Lower lobe of right lung (tissue), 2 donors: ENCODE measurements at places on chromosomes 4 and X. TPM values are rescaled to one million over a fixed set of nuclear protein-coding genes. Genes with fewer than 3 reads are reported as not detected.

Gene CITED1
- total RNA-seq = 0.65 TPM

Gene GPR50
- not detected for total RNA-seq

Gene ZFP92
- total RNA-seq = 4.5 TPM

Gene RAB28
- 18.8 TPM for total RNA-seq

Gene LRAT
- total RNA-seq = 1.0 TPM

Gene MAGEA2B
- not detected for total RNA-seq

Gene ARHGAP36
- not detected for total RNA-seq

- H3K27ac ChIP-seq = no peak overlapping the region
- no peaks in the 10 kb centered on the region for H3K27me3 ChIP-seq
- H3K4me1 ChIP-seq = peaks cover 10% of the 10 kb centered on the region
Measured at GRCh38 chr4:48379587-48380180, 38.4 kb downstream of the SLAIN2 start.

- DNase-seq = no peak
- peaks cover 5% of the 10 kb centered on the region for H3K36me3 ChIP-seq
- no peak overlapping the region for H3K4me3 ChIP-seq
- no peaks in the 10 kb centered on the region for H3K27me3 ChIP-seq
- H3K27ac ChIP-seq = no peak overlapping the region
Measured at GRCh38 chr4:183441276-183441675, 3.2 kb upstream of the CDKN2AIP start.

DNA sequence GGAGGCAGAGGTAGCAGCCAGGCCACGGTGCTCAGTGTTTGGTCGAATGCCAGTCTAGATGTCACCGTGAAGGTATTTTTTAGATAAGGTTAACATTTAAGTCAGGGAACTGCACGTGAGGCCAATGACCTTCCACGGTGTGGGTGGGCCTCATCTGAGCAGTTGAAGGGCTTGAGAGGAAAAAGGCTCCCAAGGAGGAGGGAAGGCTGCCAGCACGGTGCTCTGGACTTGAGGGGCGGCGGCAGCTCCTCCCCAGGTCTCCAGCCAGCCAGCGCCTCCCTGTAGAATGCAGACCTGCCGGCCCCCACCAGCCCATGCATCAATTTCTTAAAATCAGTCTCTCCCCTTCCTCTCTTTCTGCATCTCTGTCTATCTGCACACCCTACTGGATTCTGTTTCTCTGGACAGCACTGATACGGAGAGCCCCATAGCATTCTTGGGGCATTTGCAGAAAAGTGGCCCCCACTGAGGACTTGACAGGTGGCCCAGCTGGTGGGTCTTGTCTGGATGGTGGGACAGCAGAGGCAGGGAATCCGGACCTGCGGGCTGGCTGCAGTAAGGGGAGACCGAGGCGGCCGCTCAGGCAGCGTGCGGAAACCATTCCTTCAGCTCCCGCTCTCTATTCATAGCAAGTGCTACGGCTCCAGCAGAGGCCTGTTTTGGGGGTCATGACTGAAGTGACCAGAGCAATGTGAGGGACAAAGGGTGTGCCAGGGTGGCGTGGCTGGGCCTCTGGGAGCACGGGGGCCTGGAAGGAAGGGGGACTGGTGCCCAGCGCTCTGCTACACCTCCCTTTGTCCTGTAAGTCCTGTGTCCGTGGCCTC lies 7.9 kb upstream of the RGS12 start:
- no peaks in the 10 kb centered on the region for H3K36me3 ChIP-seq
- H3K4me3 ChIP-seq = no peak overlapping the region
- peaks cover 6% of the 10 kb centered on the region for H3K27me3 ChIP-seq
- no peak overlapping the region for H3K27ac ChIP-seq
- peaks cover 16% of the 10 kb centered on the region for H3K4me1 ChIP-seq
- no peak for DNase-seq

- no peaks in the 10 kb centered on the region for H3K27me3 ChIP-seq
- DNase-seq = no peak
- H3K4me1 ChIP-seq = no peaks in the 10 kb centered on the region
- H3K4me3 ChIP-seq = no peak overlapping the region
- no peak overlapping the region for H3K27ac ChIP-seq
Measured at GRCh38 chr4:177182728-177183127, 126.9 kb upstream of the NEIL3 start.

GRCh38 chr4:163048447-163048846 lies 118.2 kb downstream of the NAF1 start:
- H3K36me3 ChIP-seq = no peaks in the 10 kb centered on the region
- H3K4me3 ChIP-seq = no peak overlapping the region
- H3K27ac ChIP-seq = no peak overlapping the region
- no peak for DNase-seq
- H3K27me3 ChIP-seq = no peaks in the 10 kb centered on the region
- no peaks in the 10 kb centered on the region for H3K4me1 ChIP-seq

DNA sequence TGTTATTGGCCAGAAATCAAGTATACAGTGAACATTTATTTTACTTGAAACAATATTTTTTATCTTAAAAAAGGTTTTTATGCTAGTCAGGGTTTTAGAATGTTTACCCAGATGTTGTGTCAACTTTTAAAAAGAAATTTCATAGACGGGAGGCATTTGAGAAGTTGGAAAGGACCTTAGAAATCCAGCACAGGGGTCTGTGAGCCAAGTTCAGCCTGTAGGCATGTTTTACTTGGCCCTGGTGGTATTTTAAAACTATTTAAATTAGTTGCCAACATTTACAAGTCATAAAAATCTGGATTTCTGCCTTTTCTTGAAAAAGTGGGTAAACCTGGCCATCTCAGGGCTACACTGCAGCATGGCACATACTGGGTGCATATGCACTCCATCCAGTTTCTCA lies 25.5 kb upstream of the FHL1 start:
- no peaks in the 10 kb centered on the region for H3K4me1 ChIP-seq
- H3K4me3 ChIP-seq = no peak overlapping the region
- no peaks in the 10 kb centered on the region for H3K27me3 ChIP-seq
- no peaks in the 10 kb centered on the region for H3K36me3 ChIP-seq
- H3K27ac ChIP-seq = no peak overlapping the region

DNA sequence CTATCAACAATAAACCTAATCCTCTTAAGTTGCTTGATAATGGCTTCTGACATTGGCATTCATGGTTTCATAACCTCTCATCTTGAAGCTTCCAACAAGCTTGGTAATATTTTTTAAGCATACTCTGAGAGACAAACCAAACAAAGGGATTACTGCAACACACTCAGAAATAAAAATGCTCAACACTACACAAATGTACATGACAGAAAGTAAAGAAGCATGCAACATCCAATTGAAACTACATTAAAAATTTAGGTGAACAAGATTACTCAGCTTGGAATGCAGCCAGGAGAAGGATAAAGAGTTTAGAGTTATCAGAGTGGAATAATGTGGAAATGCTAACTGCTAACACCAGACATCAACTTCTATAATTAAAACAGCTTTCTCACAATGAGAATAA lies 1136.6 kb upstream of the PABPC4L start:
- no peak overlapping the region for H3K4me3 ChIP-seq
- no peaks in the 10 kb centered on the region for H3K4me1 ChIP-seq
- no peaks in the 10 kb centered on the region for H3K27me3 ChIP-seq
- DNase-seq = no peak
- no peaks in the 10 kb centered on the region for H3K36me3 ChIP-seq

DNA sequence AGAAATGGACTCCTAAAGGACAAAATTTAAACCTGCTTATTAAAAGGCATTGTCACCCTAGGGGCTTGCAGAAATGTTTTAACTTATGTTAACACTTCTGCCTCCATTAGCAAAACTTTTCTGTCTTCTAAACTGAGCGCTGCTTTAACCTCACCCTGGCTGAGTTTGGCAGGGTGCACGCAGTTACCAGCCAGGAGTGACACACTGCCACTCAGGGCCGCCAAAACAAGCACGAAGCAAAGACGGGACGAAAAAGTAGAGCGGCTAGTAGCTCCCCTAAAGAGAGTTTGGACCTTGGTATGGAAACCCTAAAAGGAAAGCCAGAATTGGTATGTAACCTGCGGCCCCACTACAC lies 23.8 kb upstream of the UVSSA start:
- H3K36me3 ChIP-seq = peaks cover 70% of the 10 kb centered on the region
- H3K4me1 ChIP-seq = no peaks in the 10 kb centered on the region
- no peak overlapping the region for H3K27ac ChIP-seq
- no peaks in the 10 kb centered on the region for H3K27me3 ChIP-seq
- peak; percentile 14 for DNase-seq

GRCh38 chr4:42643685-42644084 lies 13.2 kb downstream of the ATP8A1 start:
- no peak for DNase-seq
- H3K27me3 ChIP-seq = no peaks in the 10 kb centered on the region
- no peaks in the 10 kb centered on the region for H3K36me3 ChIP-seq
- H3K27ac ChIP-seq = no peak overlapping the region
- H3K4me3 ChIP-seq = no peak overlapping the region

DNA sequence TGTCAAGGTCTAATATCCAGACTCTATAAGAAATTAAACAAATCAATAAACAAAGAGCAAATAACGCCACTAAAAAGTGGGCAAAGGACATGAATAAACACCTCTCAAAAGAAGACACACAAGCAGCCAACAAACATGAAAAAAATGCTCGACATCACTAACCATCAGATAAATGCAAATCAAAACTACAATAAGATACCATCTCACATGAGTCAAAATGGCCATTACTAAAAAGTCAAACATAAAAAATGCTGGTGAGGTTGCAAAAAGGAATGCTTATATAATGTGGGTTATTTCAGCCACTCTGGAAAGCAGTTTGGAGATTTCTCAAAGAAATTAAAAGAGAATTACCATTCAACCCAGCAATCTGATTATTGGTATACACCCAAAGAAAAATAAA lies 481.1 kb downstream of the STPG2 start:
- no peaks in the 10 kb centered on the region for H3K27me3 ChIP-seq
- H3K27ac ChIP-seq = no peak overlapping the region
- no peaks in the 10 kb centered on the region for H3K4me1 ChIP-seq
- H3K4me3 ChIP-seq = no peak overlapping the region
- DNase-seq = no peak

DNA sequence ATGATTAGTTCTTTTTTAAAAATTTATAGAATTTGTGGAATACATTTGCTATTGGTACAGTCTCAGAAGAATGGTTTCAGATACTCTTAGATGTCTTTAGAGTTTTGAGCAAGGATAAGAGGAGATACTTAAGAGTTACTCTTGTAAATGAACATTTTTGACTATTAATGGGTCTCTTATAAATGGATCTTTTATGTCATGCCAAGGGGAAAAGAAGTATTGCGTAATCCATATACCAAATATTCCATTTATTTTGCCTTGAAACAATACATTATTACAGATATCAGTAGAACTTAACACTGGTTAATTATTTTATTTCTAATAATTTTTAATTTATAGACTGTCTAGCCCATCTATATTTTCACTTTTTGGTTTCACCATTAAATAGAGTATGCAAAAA lies 17.2 kb upstream of the DCAF4L1 start:
- H3K4me3 ChIP-seq = no peak overlapping the region
- no peak for DNase-seq
- no peaks in the 10 kb centered on the region for H3K36me3 ChIP-seq
- no peak overlapping the region for H3K27ac ChIP-seq
- no peaks in the 10 kb centered on the region for H3K27me3 ChIP-seq

DNA sequence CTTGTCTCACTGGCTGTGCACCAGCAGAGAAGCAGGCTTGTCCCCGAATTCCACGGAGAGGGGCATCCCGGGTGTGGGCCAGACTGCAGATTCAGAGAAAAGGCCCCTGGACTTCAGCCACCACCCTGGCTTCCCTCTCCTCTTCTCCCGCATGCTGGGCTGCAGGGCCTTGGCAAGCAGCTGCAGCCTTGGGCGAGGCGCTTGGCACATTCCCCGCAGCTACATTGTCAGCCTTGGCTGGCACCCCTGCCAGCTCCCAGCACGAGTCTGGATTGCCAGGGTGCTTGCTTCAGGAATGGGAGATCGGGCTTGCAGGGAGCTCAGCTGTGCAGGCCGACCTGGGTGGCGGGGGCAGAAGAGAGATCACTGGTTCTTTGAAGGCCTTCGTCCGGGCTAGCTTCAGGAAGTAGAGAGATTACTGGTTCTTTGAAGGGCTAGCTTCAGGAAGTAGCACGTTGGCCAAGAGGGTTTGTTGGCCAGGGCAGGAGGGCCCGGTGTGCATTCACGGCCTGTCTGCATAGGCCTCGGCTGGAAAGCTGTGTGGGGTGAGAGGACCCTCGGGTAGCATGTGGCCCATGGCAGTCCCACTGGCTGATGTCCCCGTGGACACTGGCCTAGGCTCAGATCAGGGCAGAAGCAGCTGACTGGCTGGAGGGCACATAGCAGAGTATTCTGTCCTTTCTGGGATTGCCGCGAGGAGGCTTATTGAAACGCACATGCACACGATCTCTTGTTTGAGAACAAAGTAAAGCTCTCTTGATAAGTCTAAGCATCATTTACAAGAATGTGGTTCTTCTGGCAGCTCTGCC lies 2.7 kb downstream of the ABCD1 start:
- DNase-seq = peak; percentile 56
- peaks cover 44% of the 10 kb centered on the region for H3K4me1 ChIP-seq
- no peaks in the 10 kb centered on the region for H3K36me3 ChIP-seq
- no peaks in the 10 kb centered on the region for H3K27me3 ChIP-seq

- H3K27me3 ChIP-seq = peaks cover 80% of the 10 kb centered on the region
- H3K36me3 ChIP-seq = no peaks in the 10 kb centered on the region
- peaks cover 15% of the 10 kb centered on the region for H3K4me1 ChIP-seq
- H3K4me3 ChIP-seq = peak within 1 kb of the TSS; percentile 42
- H3K27ac ChIP-seq = no peak within 1 kb of the TSS
Measured at GRCh38 chr4:80196922-80197573, at the start of gene PRDM8. Gene PRDM8, plus strand, starts transcription at chr4:80197503. Its CDS starts 2,578 bp downstream, at chr4:80200081.

DNA sequence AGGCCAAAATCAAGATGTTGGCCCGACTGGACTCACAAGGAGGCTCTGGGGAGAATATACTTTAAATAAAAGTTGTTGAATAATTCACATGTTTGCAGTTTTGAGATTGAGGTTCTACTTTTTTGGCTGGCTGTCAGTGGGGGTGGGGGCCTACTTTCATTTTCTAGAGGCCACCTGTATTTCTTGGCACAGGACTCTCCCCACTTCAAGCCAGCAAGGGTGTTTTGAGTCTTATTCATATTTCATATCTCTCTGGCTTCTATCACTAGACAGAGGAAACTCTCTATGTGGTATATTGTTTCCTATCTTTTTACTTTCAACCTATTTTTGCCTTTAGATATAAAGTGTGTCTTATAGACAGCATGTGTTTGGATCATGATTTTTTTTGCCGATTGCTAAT lies 266.4 kb downstream of the PRR32 start:
- no peaks in the 10 kb centered on the region for H3K4me1 ChIP-seq
- no peaks in the 10 kb centered on the region for H3K27me3 ChIP-seq
- DNase-seq = no peak
- no peak overlapping the region for H3K4me3 ChIP-seq
- no peak overlapping the region for H3K27ac ChIP-seq
